ENCODE measurements at places on chromosomes 4 and X.

DNA sequence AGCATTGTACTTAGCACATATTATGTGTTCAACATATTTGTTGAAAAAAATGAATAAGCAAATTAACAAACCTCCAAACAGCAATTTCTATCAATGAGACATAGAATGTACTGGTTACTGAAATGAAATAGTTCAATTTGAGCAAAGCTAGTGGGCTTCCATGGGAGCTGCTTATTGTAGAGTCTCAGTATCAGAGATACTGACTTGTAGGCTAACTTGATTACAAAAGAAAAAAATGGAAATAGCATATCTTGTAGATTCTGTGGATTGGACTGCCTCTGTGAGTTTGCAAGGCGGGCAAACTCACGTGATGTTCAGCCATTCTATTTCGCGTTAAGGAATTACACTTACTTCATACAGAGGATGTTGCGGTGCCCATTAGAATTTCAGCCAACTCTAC, 222.1 kb upstream of the JADE1 start:
- DNase-seq = no peak

DNA sequence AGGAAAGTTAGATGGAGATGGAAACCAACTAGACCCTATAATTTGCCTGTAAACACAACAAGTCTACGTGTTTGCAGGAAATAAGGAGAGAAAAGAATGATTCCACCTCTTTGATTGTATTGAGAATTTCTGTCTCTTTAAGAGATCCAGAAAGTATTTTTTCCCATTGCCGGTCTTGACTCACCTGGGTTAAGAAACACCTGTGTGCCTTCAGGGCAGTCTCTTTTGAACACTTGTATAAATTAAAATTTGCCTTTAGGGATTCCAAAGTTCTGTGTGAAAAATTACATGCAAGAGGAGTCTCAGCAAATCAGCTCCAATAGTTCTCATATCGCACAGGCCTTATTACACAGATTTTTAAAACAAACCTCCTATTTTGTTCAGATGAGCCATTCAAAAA, 46.0 kb upstream of the SMAD1 start:
- DNase-seq = no peak

DNA sequence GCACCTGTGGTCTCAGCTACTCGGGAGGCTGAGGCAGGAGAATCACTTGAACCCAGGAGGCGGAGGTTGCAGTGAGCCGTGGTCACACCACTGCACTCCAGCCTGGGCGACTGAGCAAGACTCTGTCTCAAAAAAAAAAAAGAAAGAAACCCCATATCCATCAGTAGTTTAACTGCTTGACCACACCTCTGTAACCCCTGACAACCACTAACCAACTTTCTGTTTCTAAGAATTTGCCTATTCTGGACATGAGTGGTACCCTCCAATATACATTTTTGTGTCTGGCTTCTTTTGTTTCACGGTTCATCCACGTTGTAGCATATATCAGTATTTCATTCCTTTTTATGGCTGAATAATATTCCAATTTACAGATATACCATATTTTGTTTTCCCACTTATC, 9.1 kb downstream of the PPAT start:
- no peak for DNase-seq

- no peak for DNase-seq
Observed at GRCh38 chr4:15381806-15382338, 46.0 kb upstream of the C1QTNF7 start.

GRCh38 chrX:110026099-110026844, 23.4 kb downstream of the TMEM164 start:
- no peak for DNase-seq

GRCh38 chrX:108310506-108310905, 127.7 kb downstream of the COL4A6 start:
- DNase-seq = no peak

- no peak for DNase-seq
Observed at GRCh38 chrX:18616688-18617406, 55.1 kb downstream of the RS1 start.

DNA sequence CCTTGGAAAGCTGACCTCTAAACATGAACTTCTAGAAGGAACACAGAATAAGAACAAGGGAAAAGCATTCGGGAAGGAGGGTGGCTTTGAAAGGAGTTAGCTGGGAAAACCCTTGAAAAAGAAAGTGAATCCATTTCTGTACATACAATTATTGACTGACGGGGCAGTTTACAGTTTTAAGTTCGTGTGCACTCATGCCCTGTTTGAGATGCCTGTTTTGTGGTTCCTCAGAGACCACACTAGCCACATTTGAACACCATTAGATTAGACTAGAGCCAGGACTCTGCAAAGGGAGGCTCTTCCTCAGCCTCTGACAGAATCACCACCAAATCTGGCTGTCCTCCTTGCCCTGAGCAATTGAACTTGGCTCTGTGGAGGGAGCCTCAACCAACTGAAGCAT, 158.3 kb downstream of the PALLD start:
- DNase-seq = no peak

DNA sequence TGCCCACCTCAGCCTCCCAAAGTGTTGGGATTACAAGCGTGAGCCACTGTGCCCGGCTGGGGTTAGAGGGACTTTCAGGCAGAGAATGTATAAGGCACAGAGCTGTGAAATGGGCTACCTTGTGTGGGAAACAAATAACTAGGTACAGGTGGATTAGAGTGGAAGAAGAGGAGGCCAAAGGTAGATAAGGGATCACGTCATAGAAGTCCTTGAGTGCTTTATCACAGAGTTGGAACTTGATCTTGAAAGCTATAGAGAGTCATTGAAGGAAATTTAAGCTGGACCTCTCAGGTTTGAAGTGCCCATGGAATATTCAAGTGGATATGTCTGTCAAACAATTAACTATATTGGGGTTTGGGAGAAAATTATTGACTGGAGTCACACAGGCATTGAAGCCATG, 8.4 kb downstream of the N4BP2 start:
- DNase-seq = no peak

DNA sequence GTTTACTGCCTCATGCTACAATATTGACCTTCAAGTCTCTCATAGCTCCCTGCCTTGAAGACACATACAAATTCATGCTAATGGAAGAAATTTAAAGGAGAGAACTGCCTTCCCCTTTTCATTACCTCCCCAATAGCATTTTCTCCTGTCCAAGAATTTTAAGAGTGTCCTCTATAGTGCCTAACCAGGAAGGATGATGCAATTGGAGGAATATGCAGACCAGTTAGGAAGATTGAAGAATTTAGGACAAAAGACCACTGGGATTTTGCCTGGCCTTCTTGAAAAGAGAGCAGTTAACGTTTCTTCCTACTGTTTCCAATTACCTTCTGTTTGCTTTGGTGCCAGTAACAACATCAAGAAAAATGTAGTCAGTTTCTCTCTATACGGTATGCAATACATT, 443.9 kb downstream of the INPP4B start:
- no peak for DNase-seq

GRCh38 chrX:139388254-139388653, 142.3 kb upstream of the F9 start:
- DNase-seq = no peak

DNA sequence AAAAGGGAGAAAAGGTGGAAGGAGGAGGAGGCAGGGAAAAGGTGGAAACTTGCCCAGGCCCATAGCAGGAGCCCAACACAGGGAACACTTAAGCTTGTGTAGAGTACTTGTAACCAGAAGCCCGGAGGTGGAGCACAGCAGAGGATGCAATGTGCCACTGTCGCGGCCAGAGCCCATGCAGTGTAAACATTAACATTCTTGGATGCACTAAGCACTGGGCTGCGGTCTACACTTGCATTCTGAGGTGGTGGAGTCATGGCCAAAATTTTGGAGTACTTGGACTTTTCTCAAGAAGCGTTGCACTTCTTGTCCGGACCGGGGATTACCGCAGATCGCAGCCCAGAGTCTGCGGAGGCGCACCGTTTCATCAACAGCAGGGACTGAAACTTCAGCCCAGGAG, 4.5 kb upstream of the RHOXF1 start:
- no peak for DNase-seq

DNA sequence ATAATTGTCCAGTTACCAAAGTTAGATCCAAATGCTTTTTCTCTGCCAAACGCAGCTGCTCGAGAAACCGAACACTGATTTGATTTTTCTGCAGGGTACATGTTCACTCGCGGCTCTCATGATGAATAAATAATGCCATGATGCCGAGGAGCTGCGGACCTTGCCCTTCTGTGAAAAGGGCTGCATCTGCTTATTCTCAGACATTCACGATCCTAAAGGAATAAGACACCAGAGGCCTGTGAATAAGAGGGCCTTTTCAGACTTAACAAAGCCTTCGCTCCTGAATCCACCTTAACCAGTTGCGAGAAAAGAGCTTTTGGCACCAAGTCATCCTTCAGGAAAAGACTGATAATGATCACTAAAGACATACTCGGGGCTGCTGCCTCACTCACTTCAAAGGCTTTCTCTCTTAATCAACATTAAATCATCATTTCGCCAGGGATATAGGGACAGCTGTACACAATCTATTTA, 147.5 kb downstream of the FBXO8 start:
- no peak for DNase-seq

DNA sequence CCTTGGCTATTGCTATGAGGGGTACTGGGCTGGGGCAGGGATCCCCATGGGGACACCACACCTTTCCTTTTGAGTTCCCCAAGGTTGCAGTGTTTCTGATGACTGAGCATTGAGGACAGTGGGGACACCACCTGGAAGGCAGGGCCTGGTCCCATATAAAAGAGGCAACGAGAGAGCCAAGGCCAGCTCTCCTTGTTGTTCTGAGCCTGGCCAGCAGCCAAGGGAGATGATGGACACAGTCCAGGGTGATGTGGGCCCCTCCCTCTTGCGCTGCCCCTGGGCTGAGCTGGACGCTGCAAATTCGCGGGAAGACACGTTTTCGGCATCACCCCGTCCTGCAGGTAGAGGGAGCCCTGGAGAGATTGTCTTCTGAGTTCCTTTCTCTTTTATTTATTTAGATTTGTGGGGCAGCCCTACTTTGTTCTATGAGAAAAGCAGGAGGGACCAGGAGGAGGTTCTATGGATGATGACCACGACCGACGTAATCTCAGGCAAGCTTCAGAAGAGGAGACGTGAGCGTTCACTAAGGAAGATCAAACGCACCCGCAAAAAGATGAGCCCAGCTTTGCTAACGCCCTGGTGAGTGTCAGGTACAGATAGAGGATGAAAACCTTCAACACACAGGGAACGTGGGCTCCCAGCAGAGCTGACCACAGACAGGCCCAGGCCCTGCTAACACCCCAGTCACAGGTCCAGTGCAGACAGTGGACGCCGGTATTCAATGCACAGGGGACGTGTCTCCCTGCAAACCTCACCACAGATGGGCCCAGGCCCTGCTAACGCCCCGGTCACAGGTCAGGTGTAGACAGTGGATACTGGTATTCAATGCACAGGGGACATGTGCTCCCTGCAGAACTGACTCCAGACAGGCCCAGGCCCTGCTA, 97.4 kb downstream of the SHOX start:
- DNase-seq = no peak

DNA sequence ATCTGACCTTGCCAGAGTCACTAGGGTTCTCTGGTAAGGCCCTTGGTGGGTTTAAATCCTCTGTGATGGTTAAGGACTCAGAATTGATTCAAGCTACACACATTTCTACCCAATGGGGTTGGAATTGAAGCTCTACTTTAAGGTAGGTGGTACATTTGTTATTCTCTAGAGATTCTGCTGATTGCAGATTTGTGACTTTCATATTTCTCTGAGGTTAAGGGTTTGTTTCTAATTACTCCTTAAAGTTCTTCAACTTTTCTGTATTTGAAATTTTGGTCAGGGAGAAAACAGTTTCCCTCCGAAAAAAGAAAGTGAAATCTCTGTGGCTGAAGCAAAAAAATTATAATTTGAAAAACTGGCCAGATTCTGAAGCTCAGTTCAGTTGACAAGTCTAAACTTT, 25.8 kb upstream of the USP46 start:
- no peak for DNase-seq

DNA sequence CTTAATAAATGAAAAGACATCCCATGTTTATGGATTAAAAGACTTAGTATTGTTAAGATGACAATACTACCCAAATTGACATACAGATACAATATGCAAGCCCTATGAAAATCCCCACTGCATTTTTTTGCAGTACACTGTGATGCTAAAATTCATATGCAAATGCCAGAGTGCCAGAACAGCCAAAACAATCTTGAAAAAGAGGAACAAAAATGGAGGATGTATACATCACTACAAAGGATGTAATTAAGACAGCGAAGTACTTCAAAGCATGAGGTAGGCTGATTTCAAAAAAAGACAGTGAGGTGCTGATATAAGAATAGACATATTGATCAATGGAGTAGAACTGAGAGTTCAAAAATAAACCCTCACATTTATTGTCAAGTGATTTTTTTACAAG, 47.3 kb downstream of the SATL1 start:
- no peak for DNase-seq

GRCh38 chr4:187059895-187060294, 336.2 kb upstream of the FAT1 start:
- no peak for DNase-seq

DNA sequence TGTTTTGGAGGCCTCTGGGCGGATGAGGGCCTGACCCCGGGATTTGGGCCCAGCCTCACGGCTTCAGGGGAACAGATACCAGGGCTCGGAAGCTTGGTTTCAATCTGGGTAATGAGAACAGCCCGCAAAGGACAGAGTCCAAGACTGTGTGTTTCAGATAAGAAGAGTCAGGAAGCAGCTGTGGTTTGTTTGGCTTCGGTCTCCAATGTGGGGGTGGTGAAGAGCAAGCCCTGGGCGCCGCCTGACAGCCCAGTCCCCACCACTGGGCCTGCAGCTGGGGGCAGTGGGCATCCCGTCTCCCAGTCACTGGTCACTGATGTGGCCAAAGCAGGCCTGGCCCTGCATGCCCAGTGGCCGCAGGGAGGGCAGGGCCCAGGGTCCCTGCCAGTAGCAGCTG, 9.1 kb downstream of the WFS1 start:
- DNase-seq = no peak

DNA sequence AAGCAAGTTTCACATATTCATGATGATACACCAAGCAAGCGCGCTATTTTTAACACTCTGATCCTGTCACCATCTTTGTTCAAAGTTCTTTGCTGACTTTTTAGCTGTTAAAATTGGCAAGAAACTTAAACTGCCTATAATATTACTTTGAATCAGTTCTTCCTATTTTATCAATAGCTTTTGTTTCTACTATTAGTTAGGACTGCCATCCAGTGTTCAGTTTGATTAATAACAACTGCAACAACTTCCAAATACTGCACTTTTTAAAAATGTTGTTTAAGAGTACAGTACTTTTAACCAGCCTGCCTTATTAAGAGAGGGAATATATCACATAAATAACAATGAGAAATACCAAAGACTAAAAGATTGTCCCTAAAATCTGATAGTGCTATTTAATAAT, 614.3 kb downstream of the FAM133A start:
- DNase-seq = no peak

DNA sequence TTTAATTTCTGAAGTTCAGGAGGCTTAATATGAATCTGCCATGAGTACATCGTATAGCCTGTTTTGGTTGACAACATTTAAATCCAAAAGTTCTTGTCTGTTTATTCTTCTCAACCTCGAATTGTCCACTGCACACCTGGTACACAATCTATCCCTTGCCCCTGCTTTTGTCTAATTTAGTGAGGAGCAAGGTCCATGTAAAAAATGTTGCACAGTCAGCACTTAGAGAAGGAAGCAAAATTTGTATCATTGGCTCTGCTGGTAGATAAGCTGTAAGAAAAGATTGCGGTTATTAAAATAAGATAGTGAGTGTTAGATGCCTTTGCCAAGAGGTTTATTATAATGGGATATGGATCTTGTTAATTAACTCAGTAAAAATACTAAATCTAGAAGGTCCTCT, 761.5 kb downstream of the RAPGEF2 start:
- no peak for DNase-seq

- no peak for DNase-seq
Observed at GRCh38 chrX:139298437-139298836, 232.1 kb upstream of the F9 start.

Measured in NCI-H2171 (cell line).